Activated naive CD4-positive, alpha-beta T cell (primary cell): ENCODE measurements at places on chromosomes 7 and 10.

GRCh38 chr10:91597197-91597881 is 35.5 kb downstream of the PPP1R3C start:
- DNase-seq: no peak

- no peak for DNase-seq
Observed at GRCh38 chr10:17220652-17221100, 7.4 kb upstream of the VIM start.

DNA sequence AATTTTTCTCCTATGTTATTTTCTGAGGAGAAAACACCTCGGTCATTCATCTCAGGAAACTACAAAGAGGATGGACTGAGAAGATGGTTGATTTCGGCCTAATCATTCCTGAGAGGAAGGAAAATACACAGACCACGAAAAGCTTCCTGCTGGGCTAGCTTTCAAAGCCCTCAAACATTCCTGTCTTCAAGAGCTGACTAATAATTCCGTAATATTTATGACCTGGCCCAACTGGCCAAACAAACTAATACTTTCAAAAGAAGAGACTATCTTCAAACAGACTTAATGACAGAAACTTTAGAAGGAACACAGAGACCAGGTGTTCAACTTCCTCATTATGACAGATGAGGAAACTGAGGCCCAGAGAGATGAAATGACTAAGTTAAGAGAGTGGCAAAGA is 215.1 kb upstream of the FRMD4A start:
- no peak for DNase-seq

GRCh38 chr10:62457196-62457595 is 83.0 kb downstream of the ZNF365 start:
- no peak for DNase-seq

DNA sequence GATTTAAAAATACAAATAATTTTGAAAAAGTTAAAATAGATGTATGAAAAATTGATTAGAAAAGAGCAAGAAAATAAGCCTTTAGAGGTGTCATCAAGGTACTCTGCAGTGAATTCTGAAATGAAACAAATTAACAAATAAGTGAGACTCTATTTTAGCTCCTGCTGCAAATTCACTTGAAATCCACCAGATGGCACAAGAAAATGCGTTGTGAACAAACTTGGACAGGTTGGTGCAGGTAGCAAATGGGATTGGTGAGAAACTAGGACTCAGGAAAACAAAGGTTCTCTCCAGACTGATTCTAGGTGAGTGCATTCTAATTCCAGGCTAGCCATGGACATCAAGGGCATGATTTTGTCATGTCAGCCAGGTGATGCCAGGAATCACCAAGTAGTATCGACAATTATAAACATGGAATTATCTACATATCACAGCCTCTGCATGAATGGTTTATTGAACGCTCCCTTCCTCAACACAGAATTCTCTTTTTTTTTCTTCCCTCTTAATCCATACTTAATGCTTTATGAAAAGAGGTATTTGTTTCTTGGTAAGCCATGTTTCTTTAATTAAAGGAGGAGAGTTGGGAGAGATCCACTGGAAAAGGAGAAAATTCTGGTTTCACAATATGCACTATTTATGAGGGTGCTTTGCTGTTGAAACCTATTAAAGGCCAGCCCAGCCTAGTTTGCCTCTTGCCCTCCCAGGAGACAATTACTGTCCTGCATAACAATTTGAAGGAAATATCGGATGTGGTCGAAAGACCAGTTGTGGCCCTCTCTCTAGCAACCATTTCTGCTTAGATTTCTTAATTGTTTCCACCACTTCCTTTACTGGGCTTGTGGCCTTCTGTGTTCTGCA is 118.1 kb downstream of the ZNF365 start:
- no peak for DNase-seq

DNA sequence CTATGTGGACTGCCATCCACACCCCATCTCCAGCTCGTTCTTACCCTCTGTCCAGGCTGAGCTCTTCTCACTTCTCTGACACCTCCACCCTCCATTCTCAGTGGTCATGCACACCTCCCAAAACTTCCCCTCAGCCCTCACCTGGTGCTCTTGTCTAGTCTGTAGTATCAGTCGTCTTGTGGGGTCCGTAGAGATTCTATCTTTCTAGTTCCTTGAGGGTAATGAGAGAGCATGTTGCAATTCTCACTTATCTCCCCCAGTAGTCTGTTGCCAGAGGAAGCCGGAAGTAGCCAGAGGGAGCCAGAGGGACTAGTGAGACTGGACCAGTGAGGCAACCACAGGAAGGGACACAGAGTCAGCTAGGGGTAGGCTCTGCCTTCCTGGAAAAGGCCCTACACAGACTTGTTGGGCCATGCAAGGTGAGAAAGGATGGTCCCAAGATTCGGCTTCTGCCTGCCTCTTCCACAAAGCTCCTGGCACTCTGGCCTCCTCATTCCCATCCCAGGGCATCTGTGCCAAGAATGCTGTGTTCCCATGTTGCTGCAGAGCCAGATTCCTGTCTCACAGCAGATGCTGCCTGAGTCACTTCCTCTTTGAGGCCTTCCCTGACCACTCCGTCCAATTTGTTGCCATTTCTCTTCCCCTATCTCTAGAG is 50.6 kb upstream of the DUSP5 start:
- no peak for DNase-seq

DNA sequence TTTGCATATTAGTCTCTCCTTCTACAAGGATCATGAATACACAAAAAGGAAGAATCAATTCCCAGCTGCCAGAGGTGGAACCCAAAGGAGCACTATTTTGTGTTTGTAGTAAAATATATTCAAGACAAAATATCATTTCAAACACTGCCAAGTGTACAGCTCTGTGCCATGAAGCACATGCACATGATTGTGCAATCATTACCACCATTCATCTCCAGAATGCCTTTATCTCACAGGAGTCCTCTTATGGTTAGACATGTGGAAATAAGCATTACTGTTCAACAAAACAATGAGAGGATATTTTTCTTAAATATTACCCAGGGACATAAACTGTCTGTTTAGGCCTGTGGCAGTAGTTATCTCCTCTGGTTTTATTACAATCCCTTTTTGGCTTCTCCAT is 151.4 kb upstream of the PPP1R3A start:
- DNase-seq: no peak
